Erythroblast (primary cell): ENCODE measurements at places on chromosomes 3 and 15.

- no peak for DNase-seq
Observed at GRCh38 chr3:19526071-19526470, 377.8 kb downstream of the KCNH8 start.

DNA sequence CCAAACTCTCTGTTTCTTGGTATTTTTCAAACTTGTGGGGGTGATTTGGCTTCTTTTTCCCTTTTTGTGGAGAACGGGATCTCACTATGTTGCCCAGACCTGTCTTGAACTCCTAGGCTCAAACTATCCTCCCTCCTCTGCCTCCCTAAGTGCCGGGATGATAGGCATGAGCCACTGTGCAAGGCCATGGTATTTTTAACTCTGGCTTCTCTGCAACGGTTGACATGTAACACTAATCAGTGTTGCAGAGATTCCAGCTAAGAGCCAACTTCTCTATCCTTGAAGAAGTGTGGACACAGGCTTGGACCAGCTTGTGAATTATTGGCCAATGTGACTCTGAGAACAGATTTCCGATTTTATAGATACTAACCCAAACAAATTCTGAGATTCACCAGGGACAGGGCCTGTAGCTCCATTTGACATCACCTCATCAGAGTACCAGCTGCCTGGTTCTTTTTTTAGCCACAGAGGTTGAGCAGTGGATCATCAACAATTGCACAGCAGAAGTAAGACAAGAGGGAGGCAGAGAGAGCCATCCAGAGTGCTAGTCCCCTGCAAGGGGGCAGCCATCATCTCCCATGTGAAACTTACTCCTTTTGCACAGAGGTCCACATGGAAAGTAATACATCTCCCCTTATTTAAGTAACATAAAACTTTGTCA lies 98.1 kb upstream of the SYNPR start:
- DNase-seq, result no peak

GRCh38 chr3:132016061-132017041 lies 18.5 kb downstream of the CPNE4 start:
- DNase-seq, result no peak

- DNase-seq, result no peak
Observed at GRCh38 chr3:54954022-54954421, 26.2 kb upstream of the LRTM1 start.

DNA sequence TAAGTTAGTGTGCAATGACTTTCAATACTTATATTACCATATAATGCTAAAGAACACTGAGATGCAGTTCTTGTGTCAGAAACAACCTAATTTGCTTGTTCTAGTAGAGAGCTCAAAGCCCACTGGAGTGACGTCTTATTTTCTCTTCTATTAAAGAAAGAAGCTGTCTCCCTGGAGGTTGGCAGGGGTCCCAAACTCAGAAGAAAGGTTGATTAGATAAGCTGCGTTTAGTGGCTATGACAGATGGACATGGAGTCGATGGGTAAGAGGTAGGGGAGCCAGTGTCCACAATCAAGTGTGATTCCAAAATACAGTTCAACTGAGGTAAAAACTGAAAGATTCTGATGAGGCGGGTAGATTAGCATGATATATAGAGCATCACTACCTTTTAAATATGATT lies 363.6 kb downstream of the NLGN1 start:
- no peak for DNase-seq
